ENCODE measurements at places on chromosomes 4 and X.
A peak's percentile ranks its signal among the peaks of the same experiment; 100 is the strongest.

- no peak for DNase-seq
Measured at GRCh38 chr4:142416121-142416520, 430.0 kb downstream of the INPP4B start.

GRCh38 chr4:54959651-54960116 is 165.7 kb downstream of the KDR start:
- DNase-seq = no peak

DNA sequence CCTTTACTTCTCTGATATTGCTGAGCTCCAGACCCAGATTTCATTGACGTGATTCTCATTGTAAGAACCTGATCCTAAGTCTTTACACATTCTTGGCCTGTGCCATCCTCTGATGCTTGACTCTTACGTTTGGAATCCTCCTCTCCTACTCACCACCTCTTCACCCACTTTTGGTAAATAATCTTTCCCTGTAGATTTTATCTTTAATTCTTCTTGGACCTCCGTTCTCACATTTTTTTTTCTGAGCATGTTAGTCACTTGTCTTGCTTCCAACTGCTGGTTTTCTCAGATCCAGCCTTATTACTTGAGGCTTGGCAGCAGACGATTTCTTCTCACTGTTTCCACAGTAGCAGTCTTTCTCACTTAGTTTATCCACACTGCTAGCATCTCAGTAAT is 12.4 kb upstream of the SH3RF1 start:
- DNase-seq = no peak

DNA sequence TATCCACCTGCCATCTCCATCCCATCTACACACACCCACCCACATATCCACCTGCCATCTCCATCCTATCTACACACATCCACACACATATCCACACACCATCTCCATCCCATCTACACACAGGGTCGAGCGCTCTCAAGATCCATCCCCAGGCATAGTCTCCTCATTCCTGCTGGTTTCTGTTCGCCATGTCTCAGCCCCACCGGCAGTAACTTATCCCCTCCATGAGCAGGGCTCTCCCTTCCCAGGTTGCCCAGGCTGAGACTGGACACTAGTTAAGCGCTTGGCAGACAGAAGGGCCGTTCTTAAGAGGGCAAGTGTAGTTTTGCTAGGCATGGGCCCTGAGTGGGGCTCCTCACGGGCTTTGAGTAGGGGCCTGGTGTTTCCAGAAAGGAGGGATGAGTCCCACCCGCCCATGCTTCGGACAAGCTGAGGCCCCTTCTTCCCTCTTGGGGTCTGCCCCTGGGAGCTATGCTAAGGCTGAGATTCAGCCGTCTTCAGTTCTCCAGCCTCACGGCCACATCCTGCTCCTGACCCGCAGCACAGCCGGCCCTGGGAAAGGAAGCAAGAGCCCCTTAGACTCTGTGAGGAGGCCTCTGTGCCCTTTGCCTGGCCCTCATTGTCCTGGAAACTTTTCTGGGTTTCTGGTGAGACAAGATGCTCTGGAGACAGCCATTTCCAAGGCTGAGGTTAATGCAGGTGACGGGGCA is 20.4 kb downstream of the TMEM271 start:
- no peak for DNase-seq

DNA sequence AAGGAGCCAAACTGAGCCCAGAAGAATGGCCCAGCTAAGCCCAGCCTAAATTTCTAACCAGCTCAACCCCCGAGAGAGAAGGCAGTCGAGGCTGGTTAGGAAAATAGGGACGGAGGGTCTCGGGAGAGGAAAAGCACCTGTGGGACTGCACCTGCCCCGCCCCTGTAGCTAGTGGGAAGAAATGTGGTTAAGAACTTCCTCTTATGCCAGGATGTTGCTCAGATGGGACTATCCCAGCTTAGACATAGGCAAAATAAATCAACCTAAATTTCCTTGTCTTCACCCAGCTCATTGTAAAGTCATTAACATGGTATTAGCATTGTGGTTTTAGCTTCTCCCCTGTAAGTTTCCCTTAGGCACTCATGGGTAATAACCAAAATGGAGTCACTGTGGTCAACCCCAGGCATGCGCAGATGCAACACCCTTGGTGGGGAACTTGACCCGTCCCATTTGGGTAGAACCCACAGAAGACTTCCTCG is 86.8 kb downstream of the ZNF718 start:
- no peak for DNase-seq

GRCh38 chrX:110159235-110159634 is 156.3 kb downstream of the TMEM164 start:
- DNase-seq = no peak

DNA sequence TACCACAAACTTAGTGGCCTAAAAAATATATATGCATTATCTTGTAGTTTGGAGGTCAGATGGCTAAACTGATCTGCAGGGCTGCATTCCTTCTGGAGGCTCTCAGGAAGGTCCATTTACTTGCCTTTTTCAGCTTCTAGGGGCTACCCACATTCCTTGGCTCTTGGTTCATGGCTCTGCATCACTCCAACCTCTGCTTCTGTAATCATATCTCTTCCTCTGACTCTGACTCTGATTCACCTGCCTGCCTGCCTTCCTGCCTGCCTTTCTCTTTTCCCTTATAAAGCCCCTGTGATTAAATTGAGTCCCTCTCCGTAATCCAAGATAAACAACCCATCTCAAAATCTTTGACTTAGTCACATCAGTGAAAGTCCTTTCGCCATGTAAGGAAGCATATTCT is 25.0 kb upstream of the FRMPD4 start:
- no peak for DNase-seq

- no peak for DNase-seq
Measured at GRCh38 chr4:167274351-167274750, 40.1 kb upstream of the SPOCK3 start.

DNA sequence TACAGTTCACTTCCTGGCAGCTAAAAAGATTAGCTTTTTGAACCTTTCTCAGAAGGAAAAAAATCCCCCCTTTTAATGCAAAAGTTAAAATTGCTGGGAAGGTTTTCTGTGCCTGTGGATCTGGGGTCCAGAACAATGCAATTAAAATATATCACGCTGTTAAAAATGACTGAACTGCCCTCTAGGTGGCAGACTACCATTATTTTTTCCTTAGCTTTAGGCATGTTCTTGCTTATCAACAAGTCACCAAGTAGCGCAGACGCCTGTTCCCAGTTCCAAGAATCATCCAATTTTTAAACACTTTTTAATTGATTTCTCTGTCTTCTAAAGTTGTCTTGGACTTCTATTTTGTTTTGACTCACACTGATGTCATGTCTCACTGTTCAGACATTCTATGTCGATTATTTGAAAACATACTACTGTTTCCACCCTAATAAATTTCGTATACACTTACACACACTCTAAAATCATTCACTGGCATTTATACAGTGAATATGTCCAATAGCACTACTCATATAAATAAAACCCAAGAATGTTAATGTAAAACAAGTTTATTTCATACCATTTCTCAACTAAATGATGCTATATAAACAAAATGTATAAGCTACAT is 661.6 kb downstream of the RAPGEF2 start:
- DNase-seq = peak; percentile 30

DNA sequence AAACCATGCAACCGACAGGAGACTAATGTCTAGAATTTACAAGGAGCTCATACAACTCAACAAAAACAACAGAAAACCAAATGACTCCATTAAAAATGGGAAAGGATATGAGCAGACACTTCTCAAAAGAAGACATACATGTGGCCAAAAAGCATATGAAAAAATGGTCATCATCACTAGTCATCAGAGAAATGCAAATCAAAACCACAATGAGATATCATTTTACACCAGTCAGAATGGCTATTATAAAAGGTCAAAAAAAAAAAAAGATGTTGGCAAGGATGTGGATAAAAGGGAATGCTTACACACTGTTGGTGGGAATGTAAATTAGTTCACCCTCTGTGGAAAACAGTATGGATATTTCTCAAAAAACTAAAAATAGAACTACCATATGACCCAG is 50.5 kb upstream of the CHRDL1 start:
- DNase-seq = no peak

GRCh38 chr4:155099231-155099630 is 109.2 kb upstream of the NPY2R start:
- DNase-seq = no peak

DNA sequence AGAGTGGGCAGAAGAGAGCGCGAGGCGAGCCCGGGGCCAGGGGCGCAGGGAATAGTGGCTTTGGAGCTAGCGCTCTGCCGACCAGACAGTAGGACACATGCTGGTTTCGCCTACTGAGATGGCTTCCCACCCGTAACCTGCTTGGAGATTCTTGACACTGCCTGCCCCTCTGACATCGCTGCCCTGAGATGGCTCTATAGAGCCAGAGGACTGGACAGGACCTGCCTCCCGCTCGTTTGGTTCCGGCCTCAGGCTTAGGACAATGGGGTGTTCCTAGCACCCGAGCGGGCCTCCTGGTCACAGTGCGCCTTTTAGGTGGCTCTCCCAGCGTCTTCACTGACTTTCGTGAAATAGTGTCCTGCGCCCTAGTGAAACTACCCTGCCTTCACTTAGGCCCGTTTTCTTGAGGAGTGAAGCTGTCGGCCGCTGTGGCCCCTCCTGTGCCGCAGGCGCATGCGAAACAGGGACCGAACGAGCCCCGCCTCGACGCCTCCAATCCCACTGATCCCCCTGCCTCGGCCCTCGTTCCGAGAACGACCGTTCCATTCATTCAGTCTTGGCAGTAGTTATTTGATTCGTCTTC is 608 bp downstream of the TAF1 start:
- no peak for DNase-seq

- no peak for DNase-seq
Measured at GRCh38 chr4:27215220-27215826, 354.7 kb downstream of the STIM2 start.

- DNase-seq = no peak
Measured at GRCh38 chr4:54231768-54232688, 2.9 kb downstream of the PDGFRA start.

DNA sequence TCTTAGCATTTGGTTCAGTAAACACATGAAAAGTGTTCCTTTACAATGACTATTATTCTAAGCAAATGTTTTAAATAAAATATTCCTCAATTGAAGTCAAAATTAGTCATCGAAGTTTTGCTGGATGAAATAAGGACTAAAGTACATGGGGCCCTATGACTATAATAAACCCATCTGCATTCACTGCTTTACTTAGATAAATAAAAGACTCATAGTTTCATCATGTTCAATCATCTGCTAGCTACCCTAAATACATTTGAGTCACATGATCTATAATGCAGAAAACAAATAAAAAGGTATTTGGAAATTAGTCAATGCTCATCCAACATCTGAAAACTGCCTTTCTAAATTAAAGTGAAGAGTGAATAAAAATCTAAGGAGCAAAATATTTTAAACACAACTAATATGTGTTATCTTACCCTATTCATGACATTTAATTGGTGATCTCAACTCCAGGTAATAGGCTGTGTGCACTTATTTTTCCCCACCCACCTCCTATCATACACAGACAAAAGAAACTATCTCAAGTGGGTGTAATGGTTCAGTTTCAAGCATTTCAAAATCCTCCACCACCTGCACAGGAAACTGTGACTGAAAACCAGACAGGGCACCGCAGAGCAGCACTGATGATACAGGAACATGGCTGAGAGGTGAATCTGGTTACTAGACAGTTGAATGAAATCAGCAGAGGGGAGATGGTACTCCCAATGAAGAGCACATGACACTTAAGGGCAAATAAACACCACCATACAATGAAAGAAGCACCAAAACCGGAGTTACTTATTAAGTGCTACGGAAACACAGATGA is 78.6 kb downstream of the CAMK2D start:
- no peak for DNase-seq

DNA sequence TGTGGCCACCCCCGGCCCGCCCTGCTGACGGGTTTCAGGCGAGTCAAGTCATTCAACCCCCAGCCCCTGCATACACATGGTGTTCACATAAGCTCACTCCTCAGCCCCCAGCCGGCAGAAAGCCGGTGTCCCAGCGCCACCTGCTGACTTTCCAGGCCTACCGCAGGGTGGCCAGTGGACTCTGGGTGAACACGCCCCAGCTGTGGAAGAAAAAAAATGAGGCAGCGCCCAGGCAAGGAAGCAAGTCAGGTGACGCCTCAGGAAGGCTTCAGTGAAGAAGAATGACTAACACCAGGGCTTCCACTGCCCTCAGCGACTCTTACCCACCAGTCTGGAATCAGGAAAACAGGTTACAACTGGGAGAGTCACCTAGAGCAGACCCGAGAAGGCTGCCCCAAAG is 15.8 kb downstream of the BCAP31 start:
- no peak for DNase-seq

GRCh38 chr4:96094183-96094582 is 254.3 kb downstream of the PDHA2 start:
- DNase-seq = no peak

DNA sequence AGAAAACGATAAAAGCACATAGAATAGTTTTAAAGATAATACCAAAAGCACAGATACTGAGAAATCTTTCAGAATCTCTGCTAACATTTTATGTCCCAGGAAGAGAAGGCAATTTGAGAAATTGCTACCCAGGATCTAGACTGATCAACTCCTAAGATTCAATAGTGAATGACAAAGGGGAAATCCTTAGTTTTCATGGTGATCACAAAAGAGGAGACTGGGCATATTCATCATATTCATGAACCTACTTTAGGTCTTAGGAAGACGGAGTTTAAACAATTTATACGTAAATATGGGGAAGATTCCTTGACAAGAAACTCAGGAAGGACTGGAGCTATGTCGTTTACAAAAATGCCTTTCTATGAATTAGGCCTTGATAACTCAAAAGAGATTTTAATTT is 87.3 kb downstream of the SHISA3 start:
- no peak for DNase-seq

- DNase-seq = no peak
Measured at GRCh38 chrX:154477891-154478477, 1.1 kb downstream of the LAGE3 start.

DNA sequence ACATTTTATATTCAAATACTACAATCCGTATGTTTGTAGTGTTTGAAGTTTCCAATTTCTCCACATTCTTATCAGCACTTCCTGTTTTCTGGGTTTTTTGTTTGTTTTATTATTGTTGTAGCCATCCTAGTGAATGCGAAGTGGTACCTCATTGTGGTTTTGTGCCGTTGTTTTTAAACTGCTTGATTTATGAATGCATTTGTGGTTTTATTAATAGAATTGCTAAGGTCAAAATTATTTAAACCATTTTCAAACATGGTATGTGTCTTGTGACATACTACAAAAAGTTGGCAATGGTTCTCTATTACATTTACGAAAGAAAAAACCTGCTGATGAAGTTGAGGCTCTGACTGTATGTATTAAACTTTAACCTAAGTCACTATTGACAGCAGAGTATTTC is 780.0 kb upstream of the MAGEB2 start:
- no peak for DNase-seq

DNA sequence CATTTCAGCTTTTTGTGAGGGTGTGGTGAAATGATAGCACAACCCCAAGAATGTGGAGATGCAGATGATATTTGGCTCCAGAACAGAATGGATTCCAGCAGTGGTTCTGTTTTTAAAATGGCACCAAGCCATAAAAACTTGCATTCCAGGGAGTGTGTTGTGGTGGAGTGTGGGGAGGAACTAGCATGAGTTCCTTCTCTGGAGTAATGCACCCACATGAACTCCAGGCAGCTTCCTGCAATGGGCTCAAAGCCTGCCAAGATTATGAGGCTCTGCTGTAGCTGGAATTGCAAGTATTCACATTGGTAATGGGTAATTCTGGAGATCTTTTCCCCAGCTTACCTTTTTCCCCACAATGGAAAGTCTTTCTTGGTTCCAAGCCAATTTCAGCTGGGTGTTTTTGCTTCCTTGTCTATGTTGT is 161.4 kb downstream of the RAB28 start:
- DNase-seq = no peak

- DNase-seq = no peak
Measured at GRCh38 chr4:88982757-88983156, 74.2 kb downstream of the FAM13A start.
